ENCODE measurements at places on chromosomes 2 and 18. TPM values are rescaled to one million over a fixed set of nuclear protein-coding genes. Genes with fewer than 3 reads are reported as not detected.

CHRNA1 gene
- total RNA-seq, result not detected

DNA sequence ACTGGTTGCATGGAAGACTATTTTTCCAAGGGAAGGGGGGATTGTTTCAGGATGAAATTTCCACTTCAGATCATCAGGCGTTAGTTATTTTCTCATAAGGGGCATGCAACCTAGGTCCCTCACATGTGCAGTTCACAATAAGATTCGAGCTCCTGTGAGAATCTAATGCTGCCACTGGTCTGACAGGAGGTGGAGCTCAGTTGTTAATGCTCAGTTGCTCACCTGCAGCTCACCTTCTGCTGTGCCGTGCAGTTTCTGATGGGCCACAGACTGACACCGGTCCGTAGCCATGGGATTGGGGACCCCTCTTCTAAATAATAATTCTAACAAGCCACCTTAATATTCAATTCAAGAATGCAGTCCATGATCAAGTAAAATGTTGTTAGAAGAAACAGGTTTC lies 34.9 kb downstream of the PLCL1 start:
- H3K36me3 ChIP-seq, result no peaks in the 10 kb centered on the region
- no peaks in the 10 kb centered on the region for H3K27me3 ChIP-seq
- no peak overlapping the region for H3K4me3 ChIP-seq
- no peak overlapping the region for H3K27ac ChIP-seq
- DNase-seq, result no peak

DNA sequence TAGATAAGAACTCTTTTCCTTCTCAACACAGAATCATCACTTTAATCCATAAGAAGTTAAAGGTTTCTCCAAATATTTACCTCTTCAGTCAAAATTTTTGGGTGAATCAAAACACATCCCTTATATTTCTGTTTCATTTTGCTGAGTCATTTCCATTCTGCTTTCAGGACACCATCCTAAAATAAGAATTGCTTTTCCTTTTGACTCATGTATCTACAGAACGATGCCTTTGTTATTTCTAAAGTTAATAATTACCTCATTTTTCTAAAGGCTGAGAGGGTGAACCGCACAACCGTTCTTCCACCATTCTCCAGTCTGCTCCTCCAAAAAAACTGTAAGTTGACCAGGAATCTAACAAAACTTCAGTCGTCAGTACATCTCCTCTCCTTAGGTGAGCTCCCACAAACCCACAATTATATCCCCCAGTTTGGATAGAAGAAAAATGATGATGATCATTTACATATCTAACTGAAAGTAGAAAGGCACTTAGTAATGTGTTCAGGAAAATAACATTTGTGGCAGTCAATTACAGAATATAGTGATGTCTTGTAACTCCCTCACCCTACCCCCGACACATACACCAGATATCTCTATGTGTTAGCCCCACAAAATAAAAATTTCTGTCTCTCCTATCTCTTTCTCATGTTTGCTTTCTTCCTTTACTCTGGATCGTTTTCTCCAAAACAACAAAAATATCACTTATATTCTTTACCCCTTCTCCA lies 162.5 kb downstream of the RAD51AP2 start:
- H3K27me3 ChIP-seq, result no peaks in the 10 kb centered on the region
- H3K27ac ChIP-seq, result no peak overlapping the region
- H3K36me3 ChIP-seq, result no peaks in the 10 kb centered on the region

- no peak overlapping the region for H3K27ac ChIP-seq
- no peaks in the 10 kb centered on the region for H3K27me3 ChIP-seq
- no peaks in the 10 kb centered on the region for H3K4me1 ChIP-seq
- no peaks in the 10 kb centered on the region for H3K36me3 ChIP-seq
- H3K4me3 ChIP-seq, result no peak overlapping the region
Observed at GRCh38 chr18:3140342-3140741, 79.4 kb downstream of the MYOM1 start.

DNA sequence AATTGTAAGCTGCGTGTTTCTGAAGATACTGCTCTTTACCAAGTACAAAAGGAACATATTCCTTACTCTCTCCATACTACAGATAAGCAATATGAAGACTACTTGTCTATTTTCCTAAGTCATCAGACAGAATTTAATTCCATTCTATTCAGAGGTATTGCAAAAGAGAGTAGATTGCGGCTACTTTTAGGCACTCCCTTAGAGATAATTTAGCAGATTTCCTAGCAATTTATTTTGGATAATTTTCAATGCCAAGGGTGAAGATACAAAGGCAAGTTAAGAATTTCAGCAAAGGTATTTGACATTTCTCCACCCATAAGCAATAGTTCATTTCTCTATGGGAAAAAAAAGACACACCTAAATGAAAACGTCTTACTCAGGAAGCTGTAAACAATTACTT lies 161.1 kb downstream of the PDE1A start:
- H3K4me3 ChIP-seq, result no peak overlapping the region
- no peaks in the 10 kb centered on the region for H3K27me3 ChIP-seq
- no peak for DNase-seq
- no peaks in the 10 kb centered on the region for H3K36me3 ChIP-seq
- no peaks in the 10 kb centered on the region for H3K4me1 ChIP-seq

- no peaks in the 10 kb centered on the region for H3K27me3 ChIP-seq
- no peak for DNase-seq
- no peaks in the 10 kb centered on the region for H3K36me3 ChIP-seq
- no peak overlapping the region for H3K27ac ChIP-seq
- H3K4me3 ChIP-seq, result no peak overlapping the region
Observed at GRCh38 chr2:191713837-191714236, 35.9 kb downstream of the NABP1 start.

Data from suprapubic skin (tissue), 4 donors.